ENCODE measurements at places on chromosomes 13 and 19. TPM values are rescaled to one million over a fixed set of nuclear protein-coding genes. Genes with fewer than 3 reads are reported as not detected.

The EHD2 gene
- total RNA-seq: 126 TPM

The EDDM13 gene
- total RNA-seq: not detected

The SPRED3 gene
- total RNA-seq: 0.06 TPM

The CD37 gene
- total RNA-seq: 22.2 TPM

The ITGBL1 gene
- 5.6 TPM for total RNA-seq

The A1BG gene
- total RNA-seq: 6.4 TPM

The ZNF146 gene
- 23.1 TPM for total RNA-seq

The USE1 gene
- 49.3 TPM for total RNA-seq

The ADGRL1 gene
- total RNA-seq: 14.4 TPM

Measured in adrenal gland (tissue), 19 donors.